ENCODE measurements at places on chromosomes 5 and 9.

GRCh38 chr5:36369219-36369690 lies 67.6 kb upstream of the RANBP3L start:
- DNase-seq, result no peak

DNA sequence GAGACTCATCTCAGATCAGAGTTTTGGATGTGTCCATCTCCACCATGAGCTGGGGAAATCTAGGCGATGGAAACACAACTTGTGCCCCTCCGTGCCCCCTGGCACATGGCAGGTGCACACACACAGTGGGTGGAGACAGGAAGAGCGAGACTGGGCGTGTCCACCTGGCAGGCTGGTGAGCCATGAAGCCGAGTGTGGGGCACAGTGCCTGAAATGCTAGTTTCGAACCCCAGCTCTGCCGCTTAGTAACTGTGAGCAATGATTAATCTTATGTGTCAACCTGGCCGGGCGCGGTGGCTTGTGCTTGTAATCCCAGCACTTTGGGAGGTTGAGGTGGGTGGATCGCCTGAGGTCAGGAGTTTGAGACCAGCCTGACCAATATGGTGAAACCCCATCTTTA lies 80.8 kb upstream of the RNU6ATAC start:
- no peak for DNase-seq

- DNase-seq, result no peak
Observed at GRCh38 chr9:87498046-87498810, 561 bp downstream of the DAPK1 start.

- DNase-seq, result no peak
Observed at GRCh38 chr5:154971501-154971900, 30.6 kb downstream of the MRPL22 start.

DNA sequence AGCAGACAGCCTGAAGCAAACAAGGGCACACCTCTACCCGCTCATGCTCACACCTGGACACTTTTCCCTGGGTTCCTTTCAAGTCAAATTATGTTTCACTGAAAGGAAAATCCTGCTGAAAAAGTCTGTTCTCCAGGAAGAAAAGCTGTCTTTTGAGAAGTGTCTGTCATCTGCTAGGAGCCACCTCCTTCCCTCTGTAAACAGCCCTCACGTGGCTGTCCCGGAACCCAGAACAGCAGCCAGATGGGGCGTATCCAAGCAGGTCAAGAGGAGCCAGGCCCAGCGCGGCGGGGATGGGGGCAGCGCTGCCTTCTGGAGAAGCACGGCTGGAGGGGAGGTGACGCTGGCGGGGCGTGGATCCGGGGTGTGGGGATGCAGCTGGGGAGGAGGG lies at the start of gene PNPLA7:
TSS of gene PNPLA7 (minus strand) at position 172 of the 391 bp plus-strand sequence. CDS start 205 bp downstream, outside the sequence.
- no peak for DNase-seq

GRCh38 chr9:3648722-3649246 lies 123.0 kb upstream of the RFX3 start:
- no peak for DNase-seq

All from activated naive CD4-positive, alpha-beta T cell (primary cell).